ENCODE measurements at places on chromosomes 3 and 15. TPM values are rescaled to one million over a fixed set of nuclear protein-coding genes. Genes with fewer than 3 reads are reported as not detected.

The LRRC15 gene
- 0.15 TPM for total RNA-seq

The PATL2 gene
- total RNA-seq = 0.07 TPM

The SSR3 gene
- 126 TPM for total RNA-seq

The ATP13A5 gene
- not detected for total RNA-seq

The LIPH gene
- 7.4 TPM for total RNA-seq

The CELSR3 gene
- 4.7 TPM for total RNA-seq

The TMIE gene
- total RNA-seq = 0.13 TPM

The GATM gene
- 2.2 TPM for total RNA-seq

The AADACL2 gene
- total RNA-seq = not detected

The ABI3BP gene
- 2.2 TPM for total RNA-seq

The IL17RB gene
- 0.92 TPM for total RNA-seq

The GRK7 gene
- not detected for total RNA-seq

The FOXB1 gene
- total RNA-seq = not detected

The THPO gene
- total RNA-seq = not detected

The AGBL1 gene
- not detected for total RNA-seq

The MAP1A gene
- 0.96 TPM for total RNA-seq

The IL17RD gene
- 0.83 TPM for total RNA-seq

The GP9 gene
- total RNA-seq = not detected

The CFAP44 gene
- 2.5 TPM for total RNA-seq

The SCAANT1 gene
- total RNA-seq = not detected

The NR1I2 gene
- total RNA-seq = not detected

The RBMS3 gene
- 0.58 TPM for total RNA-seq

The LYZL4 gene
- not detected for total RNA-seq

The TMOD2 gene
- 2.1 TPM for total RNA-seq

The C3orf20 gene
- total RNA-seq = 0.03 TPM

The SLC22A14 gene
- total RNA-seq = not detected

The CCR2 gene
- total RNA-seq = not detected

The POLG gene
- total RNA-seq = 49.8 TPM

The GNAT1 gene
- not detected for total RNA-seq

The SMCO1 gene
- total RNA-seq = not detected

The FEZF2 gene
- not detected for total RNA-seq

The GABRR3 gene
- total RNA-seq = not detected

The CYP1A1 gene
- total RNA-seq = 1.9 TPM

The FAM3D gene
- not detected for total RNA-seq

The SLC2A2 gene
- total RNA-seq = not detected

The TTC23 gene
- 9.4 TPM for total RNA-seq

The LACTB gene
- 15.8 TPM for total RNA-seq

The TMEM212 gene
- total RNA-seq = not detected

The AGTR1 gene
- 0.30 TPM for total RNA-seq

The TGM4 gene
- total RNA-seq = not detected

Data from A549 treated with RU486 at 1 μM for 4 hours (cell line).